Astrocyte (in vitro differentiated cells and primary cell): ENCODE measurements at places on chromosomes 12 and 14. TPM values are rescaled to one million over a fixed set of nuclear protein-coding genes. Genes with fewer than 3 reads are reported as not detected.

TSPAN8 gene
- total RNA-seq: not detected in 2 replicates

GALNT9 gene
- total RNA-seq: 2.1 and 2.7 TPM in 2 replicates

KRT75 gene
- total RNA-seq: not detected in 2 replicates

RNASE7 gene
- total RNA-seq: 0.19 TPM in 1 of 2 replicates, not detected in the other

AKAP3 gene
- 0.94 and 1.4 TPM in 2 replicates for total RNA-seq

BEGAIN gene
- 0.54 and 0.89 TPM in 2 replicates for total RNA-seq

GPRC5A gene
- total RNA-seq: 4.2 and 12.5 TPM in 2 replicates

AKT1 gene
- total RNA-seq: 148 and 155 TPM in 2 replicates

KCNK13 gene
- 0.09 TPM in 1 of 2 replicates, not detected in the other for total RNA-seq

NEDD8 gene
- 233 and 251 TPM in 2 replicates for total RNA-seq

CGRRF1 gene
- total RNA-seq: 16.6 and 18.7 TPM in 2 replicates
